ENCODE measurements at places on chromosomes 2 and 18.

GRCh38 chr2:38263293-38263692 is 113.8 kb downstream of the ATL2 start:
- no peak for DNase-seq

DNA sequence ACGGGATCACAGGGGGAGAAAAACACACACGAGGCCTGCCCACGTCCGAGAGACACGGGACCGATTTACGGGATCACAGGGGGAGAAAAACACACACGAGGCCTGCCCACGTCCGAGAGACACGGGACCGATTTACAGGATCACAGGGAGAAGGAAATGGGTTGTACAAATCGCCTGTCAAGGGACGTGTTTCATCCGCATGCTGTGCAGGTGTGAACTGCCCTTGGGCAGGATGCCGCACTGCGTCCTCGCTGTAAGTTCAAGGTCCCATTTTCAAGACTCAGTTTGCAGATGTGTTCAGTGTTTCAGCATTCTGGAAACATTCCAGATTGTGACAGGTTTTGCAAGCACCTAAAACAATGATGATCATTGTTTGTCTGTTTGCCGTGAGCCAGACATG is 2.3 kb upstream of the KCNG2 start:
- DNase-seq = no peak

- no peak for DNase-seq
Measured at GRCh38 chr2:68565273-68565672, 78.1 kb upstream of the PROKR1 start.

- DNase-seq = no peak
Measured at GRCh38 chr2:206557321-206557720, 85.0 kb upstream of the FAM237A start.

DNA sequence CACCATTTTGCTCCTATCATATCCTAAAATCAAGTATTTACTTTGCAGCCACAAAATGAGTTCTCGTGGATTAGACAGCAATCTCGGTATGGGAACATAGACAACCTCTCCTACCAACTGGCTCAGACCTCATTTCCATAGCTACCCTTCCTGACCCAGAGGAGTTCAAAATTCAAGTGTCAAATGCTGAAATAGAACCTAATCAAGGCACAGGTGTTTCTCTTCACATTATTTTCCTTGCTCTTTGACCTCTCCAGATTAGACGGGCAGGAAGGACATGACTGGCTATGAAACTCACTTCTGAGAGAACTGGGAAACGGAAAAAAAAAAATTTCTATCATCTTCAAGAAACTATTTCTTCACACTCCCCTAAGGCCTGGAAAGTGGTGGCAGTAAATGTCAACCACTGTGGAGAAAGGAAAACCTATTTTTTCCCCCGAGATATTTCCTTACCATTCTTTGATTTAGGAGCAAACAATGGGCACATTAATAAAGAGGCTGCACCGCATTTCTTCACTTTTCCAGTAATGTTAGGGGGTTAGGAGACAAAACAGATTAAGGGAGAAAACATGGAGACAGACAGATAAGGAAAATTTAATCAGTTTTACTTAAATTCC is 63.6 kb upstream of the DTNB start:
- DNase-seq = no peak

GRCh38 chr2:72028996-72029395 is 118.7 kb downstream of the CYP26B1 start:
- no peak for DNase-seq

- no peak for DNase-seq
Measured at GRCh38 chr2:227826019-227826521, 12.4 kb downstream of the CCL20 start.

DNA sequence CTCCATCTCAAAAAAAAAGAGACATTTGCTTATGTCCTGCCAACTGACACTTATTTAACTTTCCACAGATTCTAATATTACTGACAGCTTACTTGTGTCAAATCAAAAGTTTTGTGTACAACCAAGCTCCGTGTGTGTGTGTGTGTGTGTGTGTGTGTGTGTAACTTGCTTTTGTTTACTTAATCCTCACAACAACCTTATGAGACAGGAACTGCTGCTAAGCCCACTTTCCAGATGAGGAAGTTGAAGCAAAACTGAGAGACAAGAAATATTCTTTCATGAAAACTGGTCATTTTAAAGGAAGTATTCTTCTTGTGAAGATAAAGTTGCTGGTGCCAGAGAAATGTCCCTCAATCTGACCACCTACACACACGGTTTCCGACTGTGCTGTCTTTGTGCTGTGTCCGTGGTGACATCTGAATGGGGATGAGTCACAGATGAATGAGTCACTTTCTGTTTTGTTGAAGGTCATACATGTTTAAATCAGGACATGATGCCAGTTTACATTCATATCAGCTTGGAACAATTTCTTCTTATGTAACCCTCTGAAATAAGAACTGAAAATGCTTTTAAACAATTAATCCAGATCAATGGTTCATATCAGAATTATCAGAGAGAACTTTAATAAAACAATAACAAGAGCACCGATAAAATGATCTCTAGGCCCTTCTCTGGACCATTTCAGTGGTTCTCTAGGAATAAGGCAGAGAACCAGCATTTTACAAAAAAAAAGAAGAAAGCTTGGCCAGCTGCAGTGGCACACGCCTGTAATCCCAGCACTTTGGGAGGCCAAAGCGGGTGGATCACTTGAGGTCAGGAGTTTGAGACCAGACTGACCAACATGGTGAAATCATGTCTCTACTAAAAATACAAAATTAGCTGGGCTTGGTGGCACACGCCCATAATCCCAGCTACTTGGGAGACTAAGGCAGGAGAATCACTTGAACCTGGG is 95.5 kb downstream of the THNSL2 start:
- peak; percentile 64 for DNase-seq

GRCh38 chr18:56541340-56541739 is 97.1 kb downstream of the TXNL1 start:
- DNase-seq = no peak

DNA sequence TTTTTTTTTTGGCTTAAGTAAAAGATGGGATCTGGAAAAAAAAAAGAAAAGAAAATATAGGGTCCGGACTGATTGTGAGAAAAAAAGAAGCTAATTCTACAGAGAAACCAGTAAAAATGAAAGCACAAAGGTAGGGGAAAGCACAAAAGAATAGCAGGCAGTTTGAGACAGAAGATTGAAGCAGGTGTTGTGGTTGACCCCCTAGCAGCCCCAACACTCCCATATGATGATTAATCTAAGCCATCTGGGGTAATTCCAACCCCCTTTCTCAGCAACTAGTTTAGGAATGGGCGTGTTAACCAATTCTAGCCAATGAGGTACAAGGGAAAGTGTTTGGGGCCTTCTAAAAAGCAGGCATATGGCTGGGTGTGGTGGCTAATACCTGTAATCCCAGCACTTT is 77.0 kb downstream of the MBD2 start:
- DNase-seq = no peak

GRCh38 chr2:145088756-145089155 is 568.8 kb upstream of the ZEB2 start:
- no peak for DNase-seq

DNA sequence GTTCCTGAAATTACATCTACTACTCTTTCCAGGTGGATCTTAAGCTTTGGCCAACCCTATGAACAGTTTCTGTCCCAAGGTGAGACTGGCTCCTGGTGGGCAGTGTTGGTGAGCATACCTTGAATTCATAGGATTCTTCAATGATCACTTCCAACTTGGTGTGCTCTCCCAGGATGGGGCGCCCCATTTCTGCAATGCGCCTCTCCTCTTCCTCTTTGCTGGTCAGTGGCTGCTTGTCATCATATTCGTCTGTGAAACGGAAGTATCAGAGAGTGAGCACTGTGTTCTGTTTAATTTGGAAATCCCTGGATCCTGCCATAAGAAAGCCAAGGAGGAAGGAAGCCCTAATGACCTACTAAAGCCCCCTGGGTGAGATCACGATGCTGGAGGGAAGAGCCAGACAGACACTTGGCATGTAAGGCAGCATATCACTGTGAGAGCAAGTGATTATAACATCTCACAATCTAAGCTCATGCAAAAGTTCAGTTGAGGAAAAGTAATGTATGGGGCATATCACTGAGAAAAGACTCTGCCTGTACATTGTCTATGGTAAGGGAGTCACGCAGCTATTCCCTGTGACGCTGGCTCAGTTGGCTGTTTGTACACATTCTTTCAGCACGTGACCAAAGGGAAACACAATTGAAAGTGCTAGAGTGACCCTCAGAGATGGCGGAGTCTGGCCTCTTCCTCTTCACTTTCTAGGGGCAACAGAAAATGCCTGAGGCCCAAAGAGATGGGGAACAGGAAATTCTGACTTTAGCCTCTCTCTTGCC is 287.0 kb downstream of the SLC8A1 start:
- DNase-seq = no peak

GRCh38 chr2:179181002-179181401 is 83.6 kb downstream of the SESTD1 start:
- no peak for DNase-seq

DNA sequence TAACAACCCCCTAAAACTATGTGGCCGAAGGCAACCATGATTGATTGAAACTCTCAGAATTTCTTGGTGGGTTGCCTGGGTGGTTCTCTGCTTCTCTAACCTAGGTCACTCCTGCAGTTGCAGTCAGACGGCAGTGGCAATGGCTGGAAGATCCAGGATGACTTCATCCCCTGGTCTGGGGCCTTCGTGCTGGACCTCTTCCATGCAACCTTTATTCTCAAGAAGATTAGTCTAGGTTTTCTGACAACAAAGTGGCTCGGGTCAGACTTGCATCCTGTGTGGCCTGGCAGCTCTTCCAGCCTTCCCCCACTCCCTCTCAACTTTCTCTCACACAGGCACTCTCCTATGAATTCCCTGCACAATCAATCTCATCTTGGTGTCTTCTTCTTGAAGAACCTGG is 76.4 kb downstream of the METTL4 start:
- no peak for DNase-seq

- DNase-seq = no peak
Measured at GRCh38 chr2:234300932-234301823, 195.7 kb downstream of the ARL4C start.

- no peak for DNase-seq
Measured at GRCh38 chr2:172726172-172726735, 9.4 kb upstream of the RAPGEF4 start.

DNA sequence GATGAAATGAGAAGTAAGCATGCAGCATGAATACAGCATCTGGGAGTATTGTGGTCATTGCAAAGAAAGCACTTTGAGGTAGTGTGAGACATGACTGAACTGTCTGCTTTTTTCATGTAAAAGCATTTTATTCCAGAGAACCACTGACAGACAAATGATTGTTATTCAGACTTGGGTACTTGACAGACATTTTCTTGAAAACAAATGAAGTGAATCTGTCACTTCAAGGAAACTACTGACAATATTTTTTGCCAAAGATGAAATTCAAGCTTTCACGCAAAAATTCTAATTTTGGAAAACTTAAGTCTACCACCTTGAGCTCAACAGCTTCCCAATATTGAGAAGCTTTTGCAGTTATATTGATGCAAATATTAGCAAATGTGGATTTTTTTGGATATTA is 255.7 kb downstream of the ARL6IP6 start:
- no peak for DNase-seq

DNA sequence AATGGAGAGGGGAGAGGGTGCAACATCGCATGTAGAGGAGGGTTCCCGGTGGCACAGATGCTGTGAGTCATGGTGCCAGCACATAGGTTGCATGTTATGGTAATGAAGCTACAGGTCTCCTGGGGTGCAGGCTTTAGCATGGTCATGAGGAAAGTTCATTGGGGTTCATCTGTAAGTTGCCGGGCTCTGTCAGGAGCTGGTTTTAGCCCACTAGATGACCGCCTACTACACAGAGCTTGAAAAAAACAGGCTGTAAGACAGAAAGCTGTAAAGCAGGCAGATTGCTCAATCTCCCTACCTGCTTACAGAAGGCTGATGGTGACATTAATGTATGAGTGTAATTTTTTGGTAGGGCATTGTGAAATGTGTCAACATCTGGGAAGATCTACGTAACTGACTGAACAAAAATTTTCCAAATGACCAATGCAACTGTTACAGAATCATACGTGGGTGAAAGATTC is 23.9 kb downstream of the DYSF start:
- DNase-seq = no peak

DNA sequence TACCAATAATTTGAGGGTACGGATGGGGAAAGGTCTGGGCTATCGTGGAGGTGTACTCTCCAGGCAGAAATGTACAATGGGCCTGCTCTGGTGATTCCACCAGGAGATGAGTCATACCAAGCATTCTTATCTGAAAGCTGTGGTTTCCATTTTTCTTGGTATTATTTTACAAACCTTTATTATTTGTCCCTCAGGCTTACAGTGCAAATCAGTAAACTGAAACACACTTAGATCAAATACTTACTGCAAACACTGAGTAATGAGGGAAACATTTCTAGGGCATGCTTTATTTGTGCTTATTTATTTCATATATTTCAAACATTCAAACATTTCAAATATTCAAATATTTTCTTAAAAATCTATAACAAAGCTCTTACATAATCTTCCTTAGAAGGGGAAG is 319.8 kb downstream of the RND3 start:
- no peak for DNase-seq

DNA sequence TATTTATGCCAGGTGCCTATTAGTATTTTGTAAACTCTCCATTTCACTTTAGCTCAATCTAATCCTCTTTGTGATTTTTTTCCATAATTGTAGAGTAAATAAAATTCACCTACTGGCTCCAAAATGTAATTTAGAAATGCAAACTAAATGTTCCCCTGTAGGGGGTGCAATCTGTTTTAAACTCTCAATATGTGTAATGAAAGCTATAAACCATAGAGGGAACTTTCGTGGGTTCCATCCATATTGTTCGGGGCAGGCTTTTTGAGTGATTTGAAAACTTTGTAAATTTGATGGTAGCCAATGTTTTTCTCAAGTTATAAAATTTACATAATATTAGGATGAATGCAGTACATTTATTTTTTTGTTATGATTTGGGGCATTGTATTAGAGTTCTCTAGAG is 49.4 kb downstream of the TSPYL6 start:
- DNase-seq = peak; percentile 31

- no peak for DNase-seq
Measured at GRCh38 chr18:62739911-62740310, 24.6 kb downstream of the PHLPP1 start.

GRCh38 chr2:64779117-64779690 is 125.5 kb upstream of the SERTAD2 start:
- no peak for DNase-seq

- peak; percentile 38 for DNase-seq
Measured at GRCh38 chr2:181393472-181393871, 63.7 kb upstream of the ITGA4 start.

- no peak for DNase-seq
Measured at GRCh38 chr2:53209679-53210458, 557.7 kb upstream of the CHAC2 start.

GRCh38 chr2:9979977-9980376 is 28.5 kb downstream of the GRHL1 start:
- DNase-seq = no peak

DNA sequence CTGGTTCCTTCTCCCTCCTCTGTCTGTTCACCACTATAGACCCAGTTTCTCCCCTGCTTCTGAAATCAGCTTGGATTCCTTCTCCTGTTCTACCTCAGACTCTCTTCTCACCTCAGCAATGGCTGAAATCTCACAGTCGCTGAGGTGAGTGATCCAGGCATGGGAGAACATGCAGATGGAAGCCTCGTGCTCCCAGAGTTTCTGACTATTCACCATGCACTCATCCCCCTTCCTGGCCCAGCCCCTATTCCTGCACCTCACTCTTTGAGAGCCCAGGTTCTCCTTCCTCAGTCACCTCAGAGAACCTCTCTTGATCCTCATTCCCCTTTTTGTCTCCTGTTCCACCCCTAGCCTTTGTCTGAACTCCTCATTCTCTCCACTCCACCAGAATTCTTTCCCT is 78.5 kb downstream of the SPTBN1 start:
- no peak for DNase-seq

Data from erythroblast (primary cell).